ENCODE measurements at places on chromosomes 5 and 9. TPM values are rescaled to one million over a fixed set of nuclear protein-coding genes. Genes with fewer than 3 reads are reported as not detected.

GRCh38 chr5:14108170-14108996 is 34.8 kb upstream of the TRIO start:
- peak; percentile 93 for DNase-seq

GRCh38 chr5:75588666-75589065 is 22.6 kb upstream of the ANKDD1B start:
- DNase-seq: no peak

DNA sequence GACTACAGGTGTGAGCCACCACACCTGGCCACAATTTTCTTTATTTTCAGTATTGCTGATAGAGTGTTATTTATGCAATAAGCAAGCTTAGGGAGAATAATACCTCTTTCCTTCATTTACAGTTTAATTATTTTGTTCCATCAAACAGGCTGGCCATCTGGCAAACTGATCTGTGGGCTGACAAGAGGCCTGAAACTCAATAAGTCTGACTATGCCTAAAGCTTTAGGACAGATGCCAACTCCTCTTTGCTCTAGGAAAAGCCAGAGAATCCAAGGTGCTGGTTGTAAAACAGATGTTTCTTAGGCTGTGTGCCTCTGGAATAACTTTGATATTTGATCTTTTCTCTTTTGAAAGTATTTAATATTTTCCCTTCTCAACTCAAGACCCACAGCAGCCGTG is 98.4 kb downstream of the TARS1 start:
- no peak for DNase-seq

GRCh38 chr5:52895572-52896413 is 93.4 kb upstream of the ITGA2 start:
- peak; percentile 9 for DNase-seq

Gene TBC1D13
- polyA plus RNA-seq: 21.9 TPM

- no peak for DNase-seq
Observed at GRCh38 chr5:2700876-2701275, 50.6 kb downstream of the IRX2 start.

Gene PCDHA5
- not detected for polyA plus RNA-seq

DNA sequence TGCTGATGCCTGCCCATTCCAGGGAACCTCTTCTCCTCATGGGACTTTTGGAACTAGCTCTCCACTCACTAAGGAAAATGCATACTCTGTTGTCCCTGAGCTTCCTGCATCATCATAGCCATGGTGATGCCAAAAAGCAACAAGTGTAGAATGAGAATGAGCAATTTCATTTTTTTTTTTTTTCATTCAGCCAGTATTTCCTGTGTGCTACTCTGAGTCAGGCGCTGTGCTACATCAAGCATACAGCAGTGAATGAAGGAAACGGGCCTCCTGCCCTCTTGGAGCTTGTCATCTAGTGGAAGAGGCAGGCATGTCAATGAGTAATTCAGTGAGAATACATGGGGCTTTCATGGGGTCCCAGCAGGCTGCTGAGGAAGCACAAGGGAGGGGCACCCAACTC is 483.1 kb downstream of the BNC2 start:
- DNase-seq: peak; percentile 39

DNA sequence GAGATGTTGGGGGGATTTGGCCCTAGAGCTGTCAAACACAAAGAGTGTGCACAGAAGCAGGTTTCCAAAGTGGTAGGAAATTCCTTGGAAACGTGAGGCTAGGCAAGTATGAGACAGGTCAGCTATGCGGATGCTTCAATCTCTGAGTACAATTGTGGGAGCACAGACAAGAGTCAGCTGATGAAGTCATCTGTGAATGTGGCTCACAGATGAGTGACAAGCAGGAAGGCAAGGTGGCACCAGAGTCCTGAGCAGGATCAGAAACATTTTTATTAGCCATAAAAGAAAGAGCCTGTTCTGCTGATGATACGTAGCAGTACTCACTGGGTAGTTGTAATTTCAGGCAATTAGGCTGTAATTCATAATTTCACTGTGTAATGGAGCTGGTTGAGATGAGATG is 117.0 kb downstream of the DCP2 start:
- no peak for DNase-seq

Gene ANKDD1B
- 0.15 TPM for polyA plus RNA-seq

- no peak for DNase-seq
Observed at GRCh38 chr9:115616666-115617239, 498.8 kb upstream of the TNC start.

DNA sequence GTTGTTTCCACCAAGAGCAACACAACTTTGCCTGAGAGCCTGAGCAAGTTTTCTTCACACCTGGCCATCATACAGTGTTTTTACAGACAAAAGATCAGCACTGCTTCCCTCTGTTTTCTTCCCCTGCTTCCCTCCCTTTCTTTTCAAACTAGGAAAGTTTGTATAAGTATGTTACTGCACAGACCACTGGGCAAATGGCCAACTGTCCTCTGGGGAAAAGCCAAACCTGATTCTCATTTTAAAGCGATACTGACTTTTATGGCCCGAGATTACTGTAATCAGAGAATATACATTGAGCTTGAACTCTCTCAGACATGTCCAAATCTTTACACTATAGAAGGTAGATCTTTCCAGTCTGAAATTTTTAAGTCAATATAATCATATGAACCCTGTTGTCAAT is 415.0 kb downstream of the NFIB start:
- DNase-seq: no peak

Gene PCDHB9
- 1.9 TPM for polyA plus RNA-seq

- no peak for DNase-seq
Observed at GRCh38 chr9:112863746-112864145, 26.9 kb downstream of the SLC46A2 start.

- no peak for DNase-seq
Observed at GRCh38 chr9:8673830-8674229, 874.3 kb upstream of the DMAC1 start.

DNA sequence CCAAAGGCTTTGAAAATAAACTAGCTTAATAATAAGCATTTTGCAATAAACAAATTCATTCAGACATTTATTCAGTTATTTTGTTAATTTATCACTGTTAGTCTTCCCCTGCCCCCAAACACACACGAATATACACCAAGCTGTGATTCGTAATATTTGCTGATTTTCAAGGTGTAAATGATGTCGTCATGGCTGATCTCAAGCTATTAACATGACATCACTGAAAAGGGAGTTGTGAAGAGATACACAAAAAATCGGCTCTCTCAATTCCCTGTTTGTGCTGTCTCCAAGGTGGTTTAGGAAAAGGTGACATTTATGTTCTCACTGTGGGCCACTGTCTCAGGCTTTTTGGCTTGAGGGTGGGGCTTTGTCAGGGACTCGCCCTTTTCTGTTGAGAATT is 413.3 kb downstream of the CDH9 start:
- DNase-seq: no peak

GRCh38 chr5:62331921-62332320 is 25.9 kb downstream of the KIF2A start:
- no peak for DNase-seq

GRCh38 chr9:69499407-69499806 is 172.8 kb downstream of the APBA1 start:
- no peak for DNase-seq

Gene PDE6A
- not detected for polyA plus RNA-seq

GRCh38 chr9:99137891-99138290 is 33.0 kb downstream of the TGFBR1 start:
- no peak for DNase-seq

DNA sequence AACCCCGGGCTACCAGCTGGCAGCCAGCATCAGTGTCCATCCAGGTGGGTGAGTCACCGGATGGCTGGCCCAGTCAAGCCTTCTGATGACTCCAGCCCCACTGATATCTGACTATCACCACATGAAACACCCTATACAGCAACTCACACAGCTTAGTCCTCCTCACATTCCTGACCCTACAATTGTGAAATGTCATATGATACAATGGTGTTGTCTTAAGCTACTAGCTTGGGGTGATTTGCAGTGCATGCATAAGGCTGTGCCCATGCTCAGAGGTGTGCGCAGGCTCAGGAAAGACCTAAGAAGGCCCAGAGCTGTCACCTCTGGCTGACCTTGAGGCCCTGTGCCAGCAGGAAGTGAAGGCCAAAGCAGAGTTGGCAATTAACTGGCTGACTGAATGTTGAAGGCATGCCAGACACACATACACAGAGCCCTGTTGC is 21.5 kb upstream of the SEMA4D start:
- peak; percentile 21 for DNase-seq

GRCh38 chr9:133979273-133979920 is 12.7 kb downstream of the VAV2 start:
- DNase-seq: peak; percentile 55

GRCh38 chr9:108621991-108622855 is 233.6 kb downstream of the ACTL7B start:
- DNase-seq: peak; percentile 87

DNA sequence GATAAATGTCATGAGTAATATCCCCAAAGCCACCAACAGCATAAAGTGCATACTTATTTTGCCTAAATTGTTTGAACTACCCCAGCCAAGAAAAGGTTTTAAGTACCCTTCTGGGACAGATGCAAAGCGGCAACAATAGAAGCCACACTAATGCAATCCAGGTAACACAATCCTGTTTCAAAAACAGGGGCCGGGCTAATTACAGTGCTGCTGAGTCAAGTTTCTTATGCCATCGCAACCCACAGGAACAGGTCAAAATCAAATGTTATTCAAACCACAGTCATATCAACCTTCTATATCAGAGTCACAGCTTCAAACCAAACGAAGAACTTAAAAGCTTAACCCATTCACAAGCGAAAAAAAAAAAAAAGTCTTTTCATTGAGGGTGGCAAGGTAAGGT is 28.3 kb downstream of the EBF1 start:
- no peak for DNase-seq

- DNase-seq: no peak
Observed at GRCh38 chr5:56329652-56330051, 96.5 kb upstream of the ANKRD55 start.

Gene C9orf50
- 0.23 TPM for polyA plus RNA-seq

- no peak for DNase-seq
Observed at GRCh38 chr5:166786889-166787288, 1504.6 kb upstream of the WWC1 start.

Gene SPATA6L
- 0.69 TPM for polyA plus RNA-seq

DNA sequence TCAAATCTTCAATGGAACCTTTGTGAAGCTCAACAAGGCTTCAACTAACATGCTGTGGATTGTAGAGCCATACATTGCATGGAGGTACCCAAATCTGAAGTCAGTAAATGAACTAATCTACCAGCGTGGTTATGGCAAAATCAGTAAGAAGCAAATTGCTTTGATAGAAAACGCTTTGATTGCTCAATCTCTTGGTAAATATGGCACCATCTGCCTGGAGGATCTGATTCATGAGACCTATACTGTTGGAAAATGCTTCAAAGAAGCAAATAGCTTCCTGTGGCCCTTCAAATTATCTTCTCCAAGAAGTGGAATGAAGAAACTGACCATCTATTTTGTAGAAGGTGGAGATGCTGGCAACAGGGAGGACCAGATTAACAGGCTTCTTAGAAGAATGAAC is 54.7 kb upstream of the TTC39B start:
- no peak for DNase-seq

DNA sequence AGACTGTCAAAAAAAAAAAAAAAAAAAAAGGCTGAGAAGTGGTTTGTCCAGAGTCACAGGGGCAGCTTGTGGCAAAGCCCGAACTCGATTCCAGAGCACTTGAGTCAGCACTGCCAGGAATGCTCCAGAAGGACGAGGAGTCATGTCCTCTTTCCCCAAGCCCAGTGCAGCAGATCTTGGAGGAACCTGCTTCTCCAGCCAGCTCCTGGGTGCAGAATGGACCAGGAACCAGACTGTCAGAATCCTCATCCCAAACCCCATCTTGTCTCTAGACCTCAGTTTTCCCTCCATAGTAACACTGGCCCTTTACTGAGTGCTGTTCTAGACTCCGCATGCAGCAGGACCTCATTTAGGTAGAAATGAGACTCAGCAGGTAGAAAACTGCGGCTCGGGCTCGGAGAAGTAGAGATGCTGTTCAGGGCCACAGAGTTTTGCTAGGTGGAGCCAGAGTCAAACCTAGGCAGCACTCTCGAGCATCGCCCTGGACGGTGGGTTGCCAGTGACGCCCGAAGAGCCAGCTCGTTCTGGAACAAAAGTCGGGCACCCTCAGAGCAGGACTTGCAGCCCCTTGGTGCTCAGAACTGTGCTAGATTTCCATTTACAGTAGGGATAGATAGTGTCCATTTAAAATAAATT is 15.4 kb downstream of the CD74 start:
- DNase-seq: peak; percentile 72

Gene C8G
- polyA plus RNA-seq: not detected

Gene TMEM215
- polyA plus RNA-seq: not detected

Gene ZNF883
- 7.6 TPM for polyA plus RNA-seq

Gene ABCA2
- 20.5 TPM for polyA plus RNA-seq

Measured in GM23248 (cell line).